Fibroblast of skin of left biceps (primary cell): ENCODE measurements at places on chromosomes 2 and 18.

- no peak for DNase-seq
Observed at GRCh38 chr2:219508971-219509779, 5.1 kb upstream of the ASIC4 start.

- no peak for DNase-seq
Observed at GRCh38 chr2:140185076-140185475, 1404.9 kb upstream of the NXPH2 start.

GRCh38 chr18:5571666-5572065 lies 27.9 kb upstream of the EPB41L3 start:
- DNase-seq: no peak

- DNase-seq: no peak
Observed at GRCh38 chr2:235088496-235088921, 136.7 kb downstream of the SH3BP4 start.

DNA sequence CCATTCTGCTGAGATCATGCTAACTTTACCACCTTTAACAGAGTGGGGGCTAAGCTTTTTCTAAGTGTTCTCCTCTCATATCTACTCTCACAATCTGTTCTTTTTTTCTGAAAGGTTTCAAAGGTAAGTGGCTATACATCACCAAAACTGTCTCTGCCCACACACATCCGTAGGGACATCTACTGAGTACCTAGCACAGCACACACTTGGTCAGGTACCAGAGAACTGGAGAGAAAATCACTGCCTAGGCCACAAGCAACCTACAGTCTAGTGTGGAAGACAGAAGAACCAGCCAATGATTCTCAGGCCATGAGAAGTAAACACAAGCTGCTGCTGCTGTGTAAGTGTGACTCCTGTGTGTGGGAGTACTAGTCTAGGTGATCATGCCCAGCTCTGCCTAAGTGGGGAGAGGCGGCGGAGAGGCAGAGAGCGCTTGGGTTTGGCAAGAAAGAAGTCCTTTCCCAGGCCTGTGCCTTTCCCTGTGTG lies 176.1 kb upstream of the ZFP36L2 start:
- DNase-seq: no peak

DNA sequence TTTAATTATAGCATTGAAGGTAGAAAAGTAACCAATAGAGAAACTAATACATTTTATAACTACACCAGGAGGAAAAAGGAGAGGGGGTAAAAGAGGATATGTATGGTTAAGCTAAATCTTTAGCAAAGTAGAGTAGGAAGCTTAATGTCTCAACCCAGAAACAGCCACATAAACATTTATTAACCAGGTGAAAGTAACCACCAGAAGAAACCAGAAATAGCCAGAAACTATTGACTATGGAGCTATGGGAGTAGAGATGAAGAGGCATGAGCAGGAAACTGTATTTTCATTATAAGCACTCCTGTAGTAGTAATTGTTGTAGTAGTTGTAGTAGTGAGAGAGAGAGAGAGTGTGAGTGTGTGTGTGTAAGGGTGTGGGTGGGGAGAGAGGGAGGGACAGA lies 617.5 kb upstream of the CHAC2 start:
- DNase-seq: no peak

DNA sequence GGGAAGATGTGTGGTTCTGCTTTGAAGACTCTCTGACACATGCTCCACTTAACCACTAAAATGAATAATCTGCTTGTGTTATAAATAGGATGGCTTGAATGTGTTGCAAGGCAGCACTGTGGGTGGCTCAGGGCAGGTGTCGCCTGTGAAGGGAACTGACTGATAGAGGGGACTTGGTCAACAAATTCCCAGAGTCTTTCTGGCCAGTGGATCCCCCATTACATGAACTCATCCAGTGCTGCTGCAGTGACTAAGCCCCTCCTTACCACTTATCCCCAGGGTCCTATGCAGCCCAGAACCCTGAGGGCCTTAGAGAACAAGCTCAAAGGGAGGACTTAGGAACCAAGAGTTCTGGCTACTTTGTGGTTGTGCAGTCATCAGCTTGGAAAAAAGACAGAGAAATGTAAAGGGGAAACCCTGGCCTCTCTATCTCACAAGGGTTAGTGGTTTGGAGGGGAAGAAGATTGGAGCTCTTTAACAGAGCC lies 226.2 kb upstream of the TNP1 start:
- peak; percentile 36 for DNase-seq

GRCh38 chr2:96353606-96354101 lies 18.1 kb downstream of the NCAPH start:
- DNase-seq: no peak

DNA sequence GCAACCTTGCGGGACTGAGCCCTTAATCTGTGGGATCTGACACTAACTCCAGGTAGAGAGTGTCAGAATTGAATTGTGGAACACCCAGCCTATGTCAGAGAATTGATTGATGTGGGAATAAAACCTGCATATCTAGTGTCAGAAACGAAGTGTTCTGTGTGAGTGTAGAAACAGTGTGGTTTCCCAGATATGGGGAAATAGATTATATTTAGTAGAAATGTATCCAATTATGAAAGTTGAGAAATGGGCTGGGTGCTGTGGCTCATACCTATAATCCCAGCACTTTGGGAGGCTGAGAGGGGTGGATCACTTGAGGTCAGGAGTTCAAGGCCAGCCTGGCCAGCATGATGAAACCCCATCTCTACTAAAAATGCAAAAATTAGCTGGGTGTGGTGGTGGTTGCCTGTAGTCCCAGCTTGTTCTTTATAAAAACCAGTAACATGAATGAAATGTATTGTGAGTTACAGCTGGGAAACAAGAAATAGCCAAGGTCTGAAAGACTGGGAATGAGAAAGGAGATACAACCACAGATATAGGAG lies 4.3 kb upstream of the TP53I3 start:
- no peak for DNase-seq

DNA sequence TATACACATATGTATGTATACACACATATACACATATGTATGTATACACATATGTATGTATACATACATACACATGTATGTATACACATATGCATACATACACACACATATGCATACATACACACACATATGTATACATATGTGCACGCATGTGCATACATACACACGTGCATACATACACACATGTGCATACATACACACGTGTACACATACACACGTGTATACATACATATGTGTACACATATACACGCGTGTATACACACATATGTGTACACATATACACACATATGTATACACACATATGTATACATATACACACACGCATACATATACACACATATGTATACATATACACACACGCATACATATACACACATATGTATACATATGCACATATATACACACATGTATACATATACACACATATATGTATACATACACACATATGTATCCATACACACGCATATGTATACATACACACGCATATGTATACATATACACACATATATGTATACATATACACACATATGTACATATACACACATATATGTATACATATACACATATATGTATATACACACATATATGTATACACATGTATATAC lies 21.5 kb downstream of the NABP1 start:
- no peak for DNase-seq

- DNase-seq: no peak
Observed at GRCh38 chr2:237910576-237911362, 51.3 kb downstream of the RAMP1 start.

DNA sequence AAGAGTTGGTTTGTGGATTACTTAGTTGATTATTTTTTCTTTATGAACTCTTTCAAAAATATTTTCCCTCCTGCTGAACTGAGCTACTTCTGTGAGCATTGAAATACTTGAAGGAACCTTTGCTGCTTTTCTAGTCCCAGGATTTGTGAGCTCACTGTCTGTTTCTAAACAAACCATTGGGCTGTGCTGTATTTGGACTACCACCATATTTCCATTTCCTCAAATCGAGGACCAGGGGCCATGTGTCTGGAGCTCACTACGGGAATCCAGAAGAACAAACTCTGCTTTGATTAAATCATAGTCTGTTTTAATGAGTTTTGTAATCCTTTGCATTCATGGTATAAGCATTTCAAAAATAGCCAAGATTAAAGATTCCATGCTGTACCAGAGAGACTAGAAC lies 1.3 kb downstream of the MRPL33 start:
- no peak for DNase-seq

- DNase-seq: no peak
Observed at GRCh38 chr18:75211953-75212750, 1.6 kb downstream of the TSHZ1 start.

- no peak for DNase-seq
Observed at GRCh38 chr2:128817813-128818212, 499.1 kb upstream of the HS6ST1 start.

- DNase-seq: no peak
Observed at GRCh38 chr2:60296219-60296955, 257.1 kb downstream of the BCL11A start.
